ENCODE measurements at places on chromosomes 7 and 10. TPM values are rescaled to one million over a fixed set of nuclear protein-coding genes. Genes with fewer than 3 reads are reported as not detected.

Gene BTBD16
- total RNA-seq, result 0.55 TPM

Gene KCP
- total RNA-seq, result 0.28 TPM

GRCh38 chr7:2011266-2012043, 221.3 kb downstream of the MAD1L1 start:
- no peaks in the 10 kb centered on the region for H3K36me3 ChIP-seq
- no peaks in the 10 kb centered on the region for H3K4me1 ChIP-seq
- H3K27me3 ChIP-seq, result no peaks in the 10 kb centered on the region
- H3K4me3 ChIP-seq, result no peak overlapping the region
- peak; percentile 57 for DNase-seq

DNA sequence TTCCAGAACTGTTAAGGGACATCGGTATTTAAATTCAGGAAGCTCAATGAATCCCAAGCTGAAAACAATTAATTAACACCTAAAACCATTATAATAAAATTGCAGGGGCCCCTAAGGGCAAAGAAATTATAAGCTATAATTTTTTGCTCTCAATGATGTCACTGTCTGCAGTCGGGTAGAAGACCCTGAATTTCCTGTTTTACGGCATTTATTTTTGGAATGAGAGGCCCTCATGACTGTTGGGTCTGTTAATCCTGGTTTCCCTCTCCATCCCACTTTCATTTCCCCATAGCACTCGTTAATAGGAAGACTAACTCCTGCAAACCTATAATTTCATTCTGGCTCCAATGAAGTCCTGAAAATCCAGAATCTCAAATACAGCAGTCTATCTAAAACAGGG, 25.8 kb upstream of the GPR37 start:
- no peaks in the 10 kb centered on the region for H3K4me1 ChIP-seq
- DNase-seq, result no peak
- H3K27me3 ChIP-seq, result no peaks in the 10 kb centered on the region
- no peak overlapping the region for H3K27ac ChIP-seq
- no peaks in the 10 kb centered on the region for H3K36me3 ChIP-seq

Gene NUTM2E
- total RNA-seq, result not detected

DNA sequence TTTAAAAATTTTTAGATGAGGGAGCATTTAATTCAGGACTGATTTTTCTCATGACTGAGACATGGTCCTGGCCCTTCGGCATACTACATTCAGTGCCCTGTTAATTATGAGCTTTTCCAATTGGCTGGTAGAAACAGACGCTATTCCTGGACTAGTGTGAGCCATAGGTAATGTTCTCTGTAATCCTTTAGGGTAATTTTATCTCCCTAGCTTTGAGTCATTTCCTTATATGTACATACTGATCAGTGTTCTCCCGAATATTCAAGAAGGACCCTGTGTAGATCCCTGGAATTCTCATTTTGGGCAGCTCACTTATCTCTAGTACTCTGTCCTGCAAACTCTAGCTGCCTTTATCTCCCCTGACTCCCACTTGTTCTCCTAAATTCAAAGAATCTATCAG, 92.6 kb upstream of the NPY start:
- no peaks in the 10 kb centered on the region for H3K36me3 ChIP-seq
- no peak overlapping the region for H3K4me3 ChIP-seq
- no peak overlapping the region for H3K27ac ChIP-seq
